ENCODE measurements at places on chromosomes 12 and 14.
A peak's percentile ranks its signal among the peaks of the same experiment; 100 is the strongest.

DNA sequence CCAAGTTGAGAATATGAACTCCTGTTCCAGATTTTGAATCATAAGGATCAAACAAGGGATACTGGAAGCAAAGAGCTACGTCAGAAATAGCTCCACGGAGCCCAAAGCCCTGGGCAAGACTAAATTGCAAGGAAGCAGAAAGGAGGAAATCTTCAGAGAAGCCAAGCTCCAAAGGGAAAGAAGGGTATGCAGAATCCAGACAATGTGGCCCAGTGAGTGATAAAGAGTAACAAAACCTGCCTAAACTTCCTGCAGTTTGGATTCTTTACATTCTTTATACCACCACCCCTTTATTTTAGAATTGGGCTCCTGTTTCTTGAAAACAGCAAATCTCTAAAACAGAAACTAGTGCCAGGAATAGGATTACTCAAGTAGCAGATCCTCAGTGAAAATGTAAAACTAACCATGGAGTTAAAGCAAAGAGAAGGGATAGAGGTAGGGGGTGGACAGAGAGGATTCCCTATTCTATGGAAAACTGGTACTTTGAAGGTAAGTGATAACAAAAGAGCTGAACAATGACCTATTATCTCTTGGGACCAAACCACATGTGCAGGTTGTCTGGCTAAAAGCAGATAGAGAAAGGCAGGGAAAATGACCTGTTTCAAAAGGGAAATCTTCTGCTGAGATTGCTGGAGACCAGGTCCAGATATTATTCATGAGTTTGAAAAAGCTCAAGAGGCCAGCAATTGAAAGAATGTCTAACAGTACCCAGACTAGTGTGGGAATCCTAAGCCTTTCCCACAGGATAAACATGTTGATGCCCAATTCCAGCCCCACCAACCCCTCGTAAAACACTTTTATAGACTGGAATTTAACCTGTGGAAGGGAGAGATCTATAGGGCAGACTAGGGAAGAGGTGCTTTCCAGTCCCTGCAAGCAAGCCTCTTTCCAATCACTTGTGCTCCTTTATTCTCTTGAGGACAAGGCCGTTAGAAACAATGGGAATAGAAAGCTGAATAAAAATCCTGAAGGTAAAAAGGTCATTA lies 24.5 kb downstream of the MBIP start:
- DNase-seq: no peak

DNA sequence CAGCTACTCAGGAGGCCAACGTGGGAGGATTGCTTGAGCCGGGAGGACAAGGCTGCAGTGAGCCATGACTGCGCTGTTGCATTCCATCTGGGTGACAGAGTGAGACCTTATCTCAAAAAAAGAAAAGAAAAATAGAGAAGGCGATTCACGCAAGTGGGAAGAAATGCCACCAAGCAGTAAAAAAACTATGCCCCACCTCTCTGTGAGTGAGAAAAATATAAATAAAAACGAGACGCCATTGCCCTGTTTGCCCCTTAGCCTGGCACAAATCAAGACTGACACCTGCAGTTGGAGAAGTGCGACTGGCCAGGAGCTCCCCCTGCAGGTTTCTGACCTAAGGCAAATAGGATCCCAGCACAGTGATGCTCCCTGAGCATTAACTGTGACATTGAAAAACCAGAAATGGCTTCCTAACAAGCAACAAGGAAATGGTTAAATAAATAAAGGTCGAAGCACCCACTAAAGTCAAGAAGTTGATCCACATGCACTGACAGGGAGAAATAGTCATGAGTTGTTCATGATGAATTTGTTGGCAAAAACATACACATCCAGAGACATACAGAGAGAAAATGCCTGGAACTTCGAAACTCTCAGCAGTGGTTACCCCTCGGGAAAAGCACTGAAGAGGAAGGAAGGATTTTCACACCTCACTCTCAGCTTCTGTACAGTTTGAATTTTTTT lies 21.1 kb downstream of the GSC start:
- peak; percentile 56 for DNase-seq

DNA sequence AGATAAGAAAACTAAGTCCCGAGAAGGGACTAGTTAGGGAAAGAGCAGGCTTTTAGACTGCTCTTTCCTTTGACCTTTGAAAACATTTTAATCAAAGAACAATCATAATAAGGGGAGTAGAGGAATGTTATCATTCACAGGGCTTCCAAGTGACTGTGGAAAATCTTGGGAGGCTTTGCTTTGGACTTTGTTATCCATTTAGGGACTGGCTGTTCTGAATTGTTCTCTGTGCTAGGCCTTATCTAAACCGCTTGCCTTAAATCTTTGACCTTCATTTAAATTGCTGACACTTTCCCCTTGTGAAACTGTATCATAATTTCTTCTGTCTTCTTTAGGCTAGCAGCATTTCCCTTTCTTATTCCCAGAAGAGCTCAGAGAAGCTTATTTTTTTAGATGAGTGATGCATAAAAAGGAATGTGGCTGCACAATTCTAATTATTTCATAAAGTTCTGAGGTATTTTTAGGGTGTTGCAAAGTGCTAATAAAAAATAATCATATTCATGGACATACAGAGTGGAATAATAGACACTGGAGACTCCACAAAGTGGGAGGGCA lies 9.5 kb upstream of the CALM1 start:
- no peak for DNase-seq

DNA sequence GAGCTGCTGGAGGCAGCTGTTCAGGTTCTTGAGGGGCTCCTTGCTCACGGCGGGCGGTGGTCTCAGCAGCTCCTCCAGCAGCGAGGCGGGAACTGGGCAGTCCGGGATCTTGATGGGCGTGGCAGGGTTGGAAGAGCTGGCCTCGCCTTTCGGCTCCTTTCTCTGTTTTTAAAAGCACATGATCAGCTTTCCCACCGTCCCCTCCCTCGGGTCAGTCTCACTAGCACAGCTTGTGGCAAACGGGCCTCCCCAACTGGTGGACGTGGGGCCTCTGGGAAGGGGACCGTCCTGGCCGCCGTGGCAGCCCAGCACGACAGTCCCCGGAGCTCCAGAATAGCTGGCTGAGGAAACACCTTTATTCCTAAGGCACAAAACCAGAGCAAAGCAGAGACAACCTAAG lies 12.5 kb upstream of the ANKLE2 start:
- DNase-seq: no peak

DNA sequence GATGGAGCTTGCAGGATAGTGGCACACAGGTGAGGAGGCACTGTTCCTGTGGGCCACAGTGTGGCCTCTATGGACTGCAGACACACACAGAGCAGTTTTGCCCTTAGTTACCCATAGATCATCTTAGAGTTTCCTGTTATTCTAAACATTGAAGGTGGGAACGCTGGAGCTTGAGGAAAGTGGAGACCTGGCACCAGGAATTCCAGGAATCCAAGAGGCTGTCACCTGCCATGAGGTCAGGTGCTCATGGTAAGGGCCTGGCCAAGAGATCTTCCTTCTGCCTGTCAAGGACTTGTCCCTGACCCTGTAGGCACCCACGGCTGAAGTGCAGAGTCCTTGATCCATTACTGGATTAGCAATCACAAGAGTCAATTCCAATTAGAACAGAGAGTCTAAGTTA lies 65.2 kb upstream of the ACTN1 start:
- DNase-seq: no peak

GRCh38 chr14:62616668-62617067 lies 428.6 kb downstream of the KCNH5 start:
- DNase-seq: no peak

DNA sequence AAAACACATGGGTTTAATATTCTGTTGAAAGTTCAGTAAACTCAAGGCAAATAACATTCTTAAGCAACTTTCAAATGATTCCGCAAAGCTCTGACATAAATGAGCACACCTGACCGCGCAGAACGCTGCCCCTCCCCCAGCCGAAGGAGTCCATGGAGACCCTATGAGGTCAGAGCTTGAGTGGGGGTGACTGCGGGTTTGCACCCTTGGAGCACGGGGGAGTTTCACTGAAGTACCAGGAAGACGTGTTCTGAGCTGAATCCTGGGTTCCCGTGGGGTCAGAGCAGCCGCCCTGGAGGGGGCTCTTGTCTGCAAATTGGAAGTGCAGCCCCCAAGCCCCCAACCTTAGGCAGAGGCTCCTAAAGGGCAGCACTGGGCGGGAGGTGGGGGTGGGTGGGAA lies 324.1 kb upstream of the SFSWAP start:
- no peak for DNase-seq

GRCh38 chr14:99806836-99807235 lies 13.6 kb downstream of the EML1 start:
- DNase-seq: no peak

DNA sequence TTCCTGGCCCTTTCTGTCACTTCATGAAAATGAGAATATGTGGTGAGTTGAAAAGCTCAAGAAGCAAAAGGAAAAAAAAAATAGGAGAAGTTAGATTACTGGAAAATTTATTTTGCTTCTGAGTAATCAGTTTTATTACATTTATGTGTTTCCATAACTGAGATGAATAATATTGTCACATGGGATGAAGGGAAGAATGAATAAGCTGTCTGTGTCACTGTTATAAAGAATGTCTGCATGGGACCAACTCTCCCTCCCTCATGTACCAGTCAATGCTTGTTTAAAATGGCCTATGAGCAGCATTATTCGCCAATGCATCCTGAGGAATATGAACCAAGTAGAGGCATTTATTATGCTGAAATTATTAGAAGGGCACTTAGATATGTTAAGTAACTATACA lies 246.3 kb downstream of the PRKD1 start:
- DNase-seq: no peak

- DNase-seq: no peak
These were observed 35.0 kb upstream of the CFL2 start for GRCh38 chr14:34749408-34749807.

GRCh38 chr12:38547586-38547985 lies 231.0 kb downstream of the ALG10B start:
- DNase-seq: no peak

All from ELF-1 (cell line).